Glutamatergic neuron (in vitro differentiated cells): ENCODE measurements at places on chromosomes 3 and 15.

DNA sequence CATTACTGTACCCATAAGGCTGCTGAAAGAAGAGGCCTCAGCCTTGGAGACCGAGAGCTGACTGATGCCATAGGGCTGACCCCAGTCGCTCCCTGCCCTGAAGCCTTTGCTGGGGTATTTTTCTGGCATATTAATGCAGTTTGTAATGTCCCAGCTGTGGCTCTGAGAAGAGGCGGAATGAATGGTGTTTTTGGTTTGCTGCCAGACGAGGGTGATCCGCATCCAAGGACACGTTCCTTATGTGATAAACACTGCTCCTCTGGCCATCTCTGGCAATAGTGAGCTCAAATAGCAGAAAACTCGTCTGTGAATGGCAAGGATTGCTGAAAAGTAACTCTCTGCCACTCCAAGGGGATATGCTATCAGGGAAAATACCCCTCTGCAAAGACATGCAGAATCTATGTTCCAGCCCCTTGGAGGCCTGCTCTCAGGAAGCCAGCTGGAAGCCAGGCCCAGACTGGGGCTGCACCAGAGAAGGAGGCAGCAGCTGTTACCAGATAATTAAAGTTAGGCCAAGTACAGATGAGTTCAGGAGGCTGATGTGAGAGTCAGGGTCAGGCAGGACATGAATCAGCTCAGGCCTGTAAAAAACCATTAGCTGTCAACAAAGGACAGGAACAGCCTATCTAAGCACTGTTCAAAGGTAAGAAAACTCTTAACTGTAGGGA is 28.9 kb upstream of the KLHL6 start:
- peak; percentile 40 for DNase-seq

DNA sequence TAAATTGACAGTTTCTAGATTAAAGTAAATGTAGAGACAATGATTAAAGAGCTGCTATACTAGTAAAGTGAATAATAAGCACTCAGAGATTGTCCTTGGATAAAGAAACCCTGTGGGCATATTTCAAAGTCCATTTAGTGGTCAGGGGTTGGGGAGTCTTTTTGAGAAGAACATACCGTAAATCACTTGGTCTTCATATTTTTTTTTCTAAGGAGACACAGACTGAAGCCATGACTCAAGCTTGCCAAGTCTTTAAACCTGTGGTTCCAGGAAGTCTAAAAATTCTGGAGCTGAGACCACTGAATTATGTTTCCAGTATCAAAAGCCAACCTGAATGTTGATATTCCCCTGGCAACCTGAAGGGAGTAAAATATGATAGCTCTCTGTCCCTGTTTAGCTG is 171.0 kb downstream of the TPRG1 start:
- DNase-seq = no peak

GRCh38 chr3:193372783-193373182 is 5.8 kb downstream of the ATP13A5 start:
- DNase-seq = no peak

- DNase-seq = no peak
Observed at GRCh38 chr15:100895721-100896120, 16.1 kb downstream of the ALDH1A3 start.

- DNase-seq = no peak
Observed at GRCh38 chr3:288417-288816, 91.9 kb downstream of the CHL1 start.

GRCh38 chr3:126344380-126345041 is 12.7 kb downstream of the KLF15 start:
- DNase-seq = peak; percentile 6

DNA sequence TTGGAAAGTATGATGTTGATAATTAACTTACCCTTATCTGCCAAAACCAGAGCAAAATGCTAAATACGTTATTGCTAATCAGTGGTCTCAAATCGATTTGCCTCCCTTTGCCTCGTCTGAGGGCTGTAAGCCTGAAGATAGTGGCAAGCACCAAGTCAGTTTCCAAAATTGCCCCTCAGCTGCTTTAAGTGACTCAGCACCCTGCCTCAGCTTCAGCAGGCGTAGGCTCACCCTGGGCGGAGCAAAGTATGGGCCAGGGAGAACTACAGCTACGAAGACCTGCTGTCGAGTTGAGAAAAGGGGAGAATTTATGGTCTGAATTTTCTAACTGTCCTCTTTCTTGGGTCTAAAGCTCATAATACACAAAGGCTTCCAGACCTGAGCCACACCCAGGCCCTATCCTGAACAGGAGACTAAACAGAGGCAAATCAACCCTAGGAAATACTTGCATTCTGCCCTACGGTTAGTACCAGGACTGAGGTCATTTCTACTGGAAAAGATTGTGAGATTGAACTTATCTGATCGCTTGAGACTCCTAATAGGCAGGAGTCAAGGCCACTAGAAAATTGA is 59.7 kb downstream of the DCUN1D1 start:
- DNase-seq = peak; percentile 24

- no peak for DNase-seq
Observed at GRCh38 chr3:187051724-187052366, 87.5 kb downstream of the RPL39L start.

DNA sequence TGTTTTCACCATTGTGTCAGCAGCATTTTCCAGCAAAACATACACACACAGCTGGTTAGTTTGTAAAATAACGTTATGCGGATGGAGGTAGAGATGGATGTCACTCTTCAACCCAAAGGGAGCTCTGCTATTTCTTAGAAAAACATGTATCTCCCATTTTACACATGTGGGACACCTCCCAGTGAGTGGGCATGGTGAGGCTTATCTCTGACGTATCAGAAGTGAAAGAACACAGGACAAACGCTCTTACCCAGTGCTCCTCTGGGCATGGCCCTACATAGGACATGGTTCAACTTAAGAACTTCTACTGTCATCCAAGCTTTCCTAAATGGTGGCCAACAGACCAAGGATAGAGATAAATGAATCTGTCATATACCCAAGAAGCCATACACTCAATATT is 2.1 kb downstream of the FAM240A start:
- no peak for DNase-seq

DNA sequence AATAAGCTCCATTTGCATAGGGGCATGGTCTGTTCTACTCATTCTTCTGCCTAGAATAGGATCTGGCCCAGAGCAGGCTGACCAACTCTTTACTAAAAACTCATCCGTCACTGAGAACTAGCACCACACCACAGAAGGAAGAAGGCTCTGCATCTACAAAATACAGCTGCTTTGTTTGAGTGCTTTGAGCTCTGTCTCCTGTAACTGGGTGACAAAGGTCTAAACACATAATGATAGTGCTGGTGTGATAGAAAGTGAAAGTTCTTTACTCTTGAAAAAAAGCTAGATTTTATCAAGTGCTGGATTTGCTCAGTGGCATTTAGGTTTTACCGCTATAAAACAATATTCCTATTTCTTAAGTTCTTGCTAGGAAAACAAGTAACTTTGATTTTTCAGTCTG is 140.7 kb downstream of the FHIT start:
- DNase-seq = no peak

DNA sequence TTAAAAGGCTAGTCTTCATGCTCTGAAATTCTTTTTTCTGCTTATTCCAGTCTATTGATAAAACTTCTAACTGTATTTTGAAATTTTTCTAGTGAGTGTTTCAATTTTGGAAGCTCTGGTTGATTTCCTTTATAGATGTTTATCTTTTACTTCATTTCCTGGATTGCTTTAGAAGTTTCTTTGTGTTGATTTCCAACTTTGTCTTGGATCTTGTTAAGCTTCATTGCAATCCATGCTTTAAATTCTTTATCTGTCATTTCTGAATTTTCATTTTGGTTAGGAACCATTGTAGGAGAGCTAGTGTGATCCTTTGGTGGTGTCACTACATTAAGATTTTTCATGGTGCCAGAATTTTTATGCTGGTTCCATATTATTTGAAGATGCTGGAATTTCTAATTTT is 105.2 kb upstream of the DCBLD2 start:
- no peak for DNase-seq

DNA sequence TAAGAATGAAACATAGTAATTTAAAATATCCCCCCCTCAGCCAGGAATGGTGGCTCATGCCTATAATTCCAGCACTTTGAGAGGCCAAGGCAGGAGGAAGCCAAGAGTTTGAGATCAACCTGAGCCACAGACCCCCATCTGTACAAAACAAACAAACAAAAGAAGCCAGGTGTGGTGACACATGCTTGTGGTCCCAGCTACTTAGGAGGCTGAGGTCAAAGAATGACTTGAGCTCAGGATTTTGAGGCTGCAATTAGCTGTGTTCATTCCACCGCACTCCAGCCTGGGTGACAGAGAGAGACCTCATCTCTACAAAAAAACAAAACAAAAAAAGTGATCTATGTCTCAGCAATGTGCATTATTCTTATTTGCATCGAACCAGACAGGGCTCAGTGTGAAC is 800.8 kb downstream of the MCTP2 start:
- no peak for DNase-seq

DNA sequence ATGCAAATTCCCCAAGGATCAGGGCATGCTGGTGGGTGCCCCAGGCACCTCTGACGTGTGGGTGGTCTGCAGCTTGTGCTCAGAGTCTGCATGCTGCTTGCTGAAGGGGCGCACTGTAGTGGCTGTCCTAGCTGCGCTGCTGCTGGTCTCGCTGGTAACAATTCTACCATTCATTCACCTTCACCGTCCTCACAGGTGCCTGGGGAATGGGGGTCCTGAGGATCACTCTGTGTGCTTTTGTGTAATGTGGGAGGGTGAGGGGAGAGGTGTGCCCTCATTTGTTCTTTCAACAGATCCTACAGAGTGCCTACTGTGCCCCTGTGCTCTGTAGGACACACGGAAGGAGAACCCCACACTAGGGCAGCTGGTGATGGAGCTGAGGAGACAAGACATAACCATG is 2.1 kb upstream of the ITGA11 start:
- DNase-seq = no peak

DNA sequence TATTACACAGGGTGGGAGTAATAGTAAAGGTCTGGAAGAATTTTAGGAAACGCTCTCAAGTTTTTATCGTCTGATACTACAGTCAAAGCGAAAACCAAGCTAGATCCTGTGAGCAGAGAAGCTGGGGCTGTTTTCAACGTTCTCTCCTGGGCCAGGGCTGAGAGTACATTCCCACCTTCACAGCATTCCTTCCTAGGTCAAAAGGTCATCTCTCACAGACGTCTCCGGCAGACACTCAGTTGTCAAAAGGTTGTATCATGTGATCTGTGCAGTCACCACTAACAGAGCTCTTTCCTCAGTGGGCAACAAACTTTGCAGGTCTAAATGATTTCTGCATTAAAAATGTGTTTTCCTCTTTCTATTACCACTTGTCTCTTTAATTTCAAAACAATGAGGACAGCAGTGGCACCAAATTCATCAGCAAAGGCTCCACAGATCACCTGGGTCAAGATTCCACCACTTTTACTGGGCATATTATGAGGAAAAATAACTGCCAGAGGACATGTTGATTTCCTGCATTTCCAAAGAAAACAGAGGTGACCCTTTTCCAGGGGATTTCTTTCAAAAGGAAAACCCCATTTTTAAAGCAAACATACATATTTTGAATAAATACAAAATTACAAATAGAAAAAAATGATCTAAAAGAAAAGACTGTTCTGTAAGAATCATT is 41.9 kb downstream of the MEIS2 start:
- DNase-seq = no peak

GRCh38 chr3:139173372-139174108 is 128.8 kb upstream of the PRR23C start:
- no peak for DNase-seq

DNA sequence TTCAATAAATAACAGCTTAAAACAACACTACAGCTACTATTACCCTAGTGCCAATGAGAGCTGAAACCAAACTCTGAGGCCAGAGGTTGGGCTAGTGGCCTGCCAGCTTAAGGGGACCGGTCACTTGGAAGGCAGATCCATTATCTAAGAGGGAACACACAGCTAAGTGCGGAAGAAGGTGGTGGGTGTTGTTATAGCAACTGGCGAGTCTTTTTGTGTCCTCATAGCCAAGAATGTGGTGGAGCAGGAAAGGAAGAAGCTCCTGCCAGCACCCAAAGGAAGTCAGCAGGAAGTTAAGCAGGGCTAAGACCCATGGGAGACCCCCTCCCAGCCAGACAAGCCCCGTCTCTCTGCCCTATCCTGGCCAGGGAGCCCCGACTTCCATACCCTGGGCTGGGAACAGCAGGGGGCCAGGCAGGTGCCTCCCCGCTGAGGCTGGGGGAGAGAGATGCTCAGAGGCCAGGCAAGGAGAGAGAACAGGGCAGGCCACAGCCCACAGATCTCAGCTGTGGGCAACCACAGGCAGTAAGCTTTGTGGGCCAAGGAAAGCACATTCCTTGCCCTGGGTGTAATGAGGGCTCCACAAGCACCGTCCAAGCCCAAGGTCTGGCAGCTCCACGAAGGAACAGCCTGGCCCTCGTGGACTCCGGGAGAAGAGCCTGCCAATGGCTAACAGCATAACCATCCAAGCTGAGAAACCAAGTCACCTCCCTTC is 34.0 kb upstream of the HRH1 start:
- no peak for DNase-seq

DNA sequence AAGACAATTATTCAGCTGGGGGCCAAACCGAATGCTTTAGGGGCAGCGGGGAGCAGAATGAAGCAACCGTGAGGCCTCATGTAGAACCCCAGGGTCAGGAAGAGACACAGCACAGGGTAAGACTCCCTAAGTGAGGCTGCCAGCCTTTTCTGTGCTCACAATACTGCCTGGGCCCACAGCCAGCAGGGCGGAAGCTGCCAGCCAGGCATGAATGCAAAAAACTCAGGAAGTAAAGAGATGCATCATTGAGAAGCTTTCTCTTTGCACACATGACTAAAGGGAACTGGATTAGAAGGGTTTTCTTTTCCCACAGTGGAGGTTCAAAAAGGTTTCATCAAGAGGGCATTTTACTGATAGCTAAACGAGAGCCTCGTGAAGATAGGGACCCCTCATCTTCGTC is 33.3 kb downstream of the CA12 start:
- no peak for DNase-seq
